ENCODE measurements at places on chromosomes 2 and 18.

GRCh38 chr18:23629444-23629946 lies 33.2 kb downstream of the ANKRD29 start:
- no peak for DNase-seq

- no peak for DNase-seq
Measured at GRCh38 chr2:154158101-154158500, 286.4 kb downstream of the GALNT13 start.

DNA sequence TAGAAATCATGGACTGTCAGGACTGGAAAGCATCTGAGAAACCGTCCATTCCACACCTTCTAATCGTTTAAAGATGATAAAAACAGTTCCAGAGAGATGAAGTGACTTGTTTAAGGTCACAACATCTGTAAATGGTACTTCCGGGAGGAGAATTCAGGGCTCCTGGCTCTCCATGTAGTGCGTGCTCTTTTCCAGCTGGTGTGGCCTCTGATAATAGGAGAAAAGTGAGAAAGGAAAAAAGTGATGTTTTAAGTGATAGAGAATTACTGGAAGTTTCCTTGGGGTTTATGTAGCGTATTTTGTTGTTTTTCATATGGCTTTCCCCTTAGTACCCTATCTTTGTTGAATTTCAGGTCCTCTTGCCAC lies 663 bp downstream of the C2orf49 start:
- DNase-seq: no peak

GRCh38 chr2:145652571-145653545 lies 1132.9 kb upstream of the ZEB2 start:
- no peak for DNase-seq

DNA sequence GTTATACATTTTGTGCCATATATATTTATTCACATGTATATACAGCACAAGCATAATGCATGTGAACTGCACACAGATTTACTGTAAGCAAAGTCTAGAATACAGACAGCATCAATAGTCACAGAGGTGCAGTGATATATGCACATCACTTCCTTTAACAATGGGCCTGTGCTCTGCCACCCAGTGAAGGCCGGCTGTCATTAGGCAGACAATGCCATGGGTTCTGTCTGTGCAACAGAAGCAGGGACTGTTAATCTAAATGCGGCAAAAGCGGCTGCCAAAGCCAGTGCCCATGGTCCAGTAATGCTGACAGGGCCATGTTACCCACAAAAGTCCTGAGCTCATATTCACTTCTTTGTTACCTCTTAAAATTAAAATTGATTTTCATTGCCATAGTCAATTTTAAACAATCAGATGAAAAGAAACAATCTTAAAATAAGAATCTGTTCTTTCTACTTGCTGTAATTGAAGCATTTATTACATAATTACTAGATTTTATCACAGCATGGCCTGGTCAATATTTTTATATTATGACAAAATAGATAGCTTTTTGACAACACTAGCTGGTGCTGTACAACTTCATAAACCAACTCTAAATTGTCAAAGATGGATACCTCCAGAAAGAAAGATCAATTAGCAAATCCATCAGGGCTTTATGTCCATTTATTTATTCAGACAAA lies 232.0 kb downstream of the STK39 start:
- DNase-seq: no peak

DNA sequence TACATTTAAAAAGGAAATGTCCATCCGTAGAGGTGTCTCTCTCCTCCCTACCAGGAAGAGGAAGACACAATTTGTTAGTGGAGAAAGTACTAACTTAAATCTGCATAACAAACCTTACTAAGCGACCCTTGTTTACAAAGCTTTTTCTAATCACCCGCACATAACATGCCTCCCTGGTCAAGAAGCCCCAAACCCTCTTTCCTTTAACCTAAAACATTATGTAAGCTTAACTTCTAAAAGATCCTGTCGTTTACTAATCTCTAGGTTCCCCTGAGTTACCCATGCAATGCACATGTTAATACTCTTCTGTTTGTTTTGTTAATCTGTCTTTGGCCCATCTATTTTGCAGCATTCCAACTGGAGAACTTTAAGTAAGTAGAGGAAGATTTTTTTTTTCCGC lies 630.3 kb upstream of the NRXN1 start:
- DNase-seq: no peak

- no peak for DNase-seq
Measured at GRCh38 chr2:105674401-105674800, 70.3 kb upstream of the NCK2 start.

Data from activated CD8-positive, alpha-beta T cell treated with anti-CD3 and anti-CD28 coated beads for 36 hours (primary cell).